CD8-positive, alpha-beta T cell (primary cell): ENCODE measurements at places on chromosomes 16 and 17. TPM values are rescaled to one million over a fixed set of nuclear protein-coding genes. Genes with fewer than 3 reads are reported as not detected.

The ASIC2 gene
- total RNA-seq = not detected

The OR4D1 gene
- total RNA-seq = 0.61 TPM

The CHST4 gene
- not detected for total RNA-seq

The SBK1 gene
- 17.1 TPM for total RNA-seq

The NPW gene
- total RNA-seq = not detected

The GPRC5B gene
- total RNA-seq = 0.19 TPM

The DVL2 gene
- 49.3 TPM for total RNA-seq

The SOST gene
- total RNA-seq = not detected

The SLC47A2 gene
- not detected for total RNA-seq

The MYH13 gene
- not detected for total RNA-seq

The FOXN1 gene
- not detected for total RNA-seq

The TPSD1 gene
- not detected for total RNA-seq

The ABCC11 gene
- not detected for total RNA-seq

The TBX2 gene
- not detected for total RNA-seq

The KRTAP4-4 gene
- total RNA-seq = not detected

The HOXB4 gene
- total RNA-seq = 0.64 TPM

The PRR35 gene
- total RNA-seq = not detected

The PPL gene
- not detected for total RNA-seq

The NACA2 gene
- 0.61 TPM for total RNA-seq

The ELMO3 gene
- 1.6 TPM for total RNA-seq

The FOXJ1 gene
- total RNA-seq = 2.2 TPM

The DDX5 gene
- 2,300 TPM for total RNA-seq

The USH1G gene
- total RNA-seq = not detected

The RASD1 gene
- total RNA-seq = 2.8 TPM

The HASPIN gene
- total RNA-seq = 0.58 TPM

The LYRM9 gene
- total RNA-seq = 12.8 TPM

The SLC39A11 gene
- 8.4 TPM for total RNA-seq

The CDK5R1 gene
- 5.6 TPM for total RNA-seq

The NUPR1 gene
- not detected for total RNA-seq

The FNDC8 gene
- not detected for total RNA-seq

The CRHR1 gene
- total RNA-seq = not detected

The TLCD2 gene
- 0.11 TPM for total RNA-seq

The ZPBP2 gene
- total RNA-seq = not detected

The RND2 gene
- not detected for total RNA-seq

The MMP28 gene
- total RNA-seq = 6.5 TPM

The ATXN7L3 gene
- total RNA-seq = 85.7 TPM

The PSMD12 gene
- total RNA-seq = 54.9 TPM

The MYH1 gene
- total RNA-seq = not detected
